SK-N-SH (cell line): ENCODE measurements at places on chromosomes 5 and 9.

- DNase-seq, result no peak
Measured at GRCh38 chr9:119483153-119483552, 113.9 kb upstream of the BRINP1 start.

DNA sequence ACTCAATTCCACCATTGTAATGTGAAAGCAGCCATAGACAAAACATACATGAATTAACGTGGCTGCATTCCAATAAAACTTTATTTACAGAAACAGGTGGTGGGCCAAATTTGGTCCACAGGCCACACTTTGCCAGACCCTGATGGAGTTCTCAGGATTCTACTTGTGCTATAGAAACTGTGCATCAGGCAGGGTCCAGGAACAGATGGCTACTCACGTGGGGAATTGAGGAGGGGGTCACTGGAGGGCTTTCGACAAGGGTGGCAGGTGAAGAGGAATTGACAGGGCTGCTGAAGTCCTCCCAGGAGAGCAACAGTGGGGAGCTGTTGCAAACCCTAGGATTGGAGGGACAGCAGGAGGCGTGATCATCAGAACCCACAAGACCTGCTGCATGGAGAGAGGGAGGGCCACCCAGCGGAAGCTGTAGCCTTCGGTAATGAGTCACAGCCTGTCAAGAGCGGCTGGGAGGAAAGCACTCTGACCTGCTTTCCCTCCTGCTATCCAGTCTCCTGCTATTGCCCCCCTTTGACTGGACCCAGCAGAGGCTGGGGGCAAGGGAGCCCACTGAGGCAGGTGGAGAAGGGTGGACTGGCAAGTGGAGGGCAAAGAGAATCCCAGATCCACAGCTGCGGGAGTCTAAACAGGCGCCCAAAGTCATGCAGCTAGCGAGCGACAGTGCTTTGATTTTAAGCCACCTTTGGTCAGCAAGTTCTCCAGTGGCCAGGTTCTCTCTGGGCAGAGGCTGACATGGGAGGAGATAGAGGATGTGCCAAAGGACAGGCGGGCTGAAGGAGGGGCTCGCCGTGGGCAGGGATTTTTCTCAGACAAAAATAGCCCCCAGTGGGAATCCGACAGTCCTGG, 138.3 kb upstream of the SMIM23 start:
- no peak for DNase-seq

GRCh38 chr5:152061095-152061494, 136.4 kb upstream of the GLRA1 start:
- DNase-seq, result no peak

GRCh38 chr5:39650008-39650762, 225.4 kb upstream of the DAB2 start:
- no peak for DNase-seq
